ENCODE measurements at places on chromosomes 2 and 18. TPM values are rescaled to one million over a fixed set of nuclear protein-coding genes. Genes with fewer than 3 reads are reported as not detected.

- no peak for DNase-seq
These were observed 145.4 kb upstream of the SATB2 start for GRCh38 chr2:199602896-199603717.

GRCh38 chr2:42072349-42073118, 24.7 kb downstream of the PKDCC start:
- peak; percentile 82 for DNase-seq

DNA sequence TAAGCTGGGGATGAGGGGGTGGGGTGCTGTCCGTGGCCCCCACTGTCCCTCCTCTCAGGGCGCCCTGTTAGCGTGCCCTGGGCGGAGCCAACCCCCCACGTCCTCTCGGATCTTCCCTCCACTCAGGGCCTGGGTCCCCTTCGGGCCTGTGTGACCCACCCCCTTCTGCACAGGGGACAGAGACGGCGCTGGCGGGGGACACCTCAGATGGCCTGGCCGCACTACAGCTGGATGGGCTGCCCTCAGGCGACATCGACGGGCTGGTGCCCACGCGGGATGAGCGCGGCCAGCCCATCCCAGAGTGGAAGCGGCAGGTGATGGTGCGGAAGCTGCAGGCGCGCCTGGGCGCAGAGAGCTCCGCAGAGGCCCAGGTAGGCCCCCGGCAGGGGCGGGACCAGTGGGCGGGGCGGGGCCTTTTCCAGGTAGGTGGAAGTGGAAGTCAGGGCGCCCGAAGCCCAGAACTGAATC, 9.9 kb upstream of the KLHL30 start:
- no peak for DNase-seq

- no peak for DNase-seq
These were observed 1000.4 kb upstream of the ACVR2A start for GRCh38 chr2:146844226-146844990.

The CLIP4 gene
- 34.2 TPM for total RNA-seq

DNA sequence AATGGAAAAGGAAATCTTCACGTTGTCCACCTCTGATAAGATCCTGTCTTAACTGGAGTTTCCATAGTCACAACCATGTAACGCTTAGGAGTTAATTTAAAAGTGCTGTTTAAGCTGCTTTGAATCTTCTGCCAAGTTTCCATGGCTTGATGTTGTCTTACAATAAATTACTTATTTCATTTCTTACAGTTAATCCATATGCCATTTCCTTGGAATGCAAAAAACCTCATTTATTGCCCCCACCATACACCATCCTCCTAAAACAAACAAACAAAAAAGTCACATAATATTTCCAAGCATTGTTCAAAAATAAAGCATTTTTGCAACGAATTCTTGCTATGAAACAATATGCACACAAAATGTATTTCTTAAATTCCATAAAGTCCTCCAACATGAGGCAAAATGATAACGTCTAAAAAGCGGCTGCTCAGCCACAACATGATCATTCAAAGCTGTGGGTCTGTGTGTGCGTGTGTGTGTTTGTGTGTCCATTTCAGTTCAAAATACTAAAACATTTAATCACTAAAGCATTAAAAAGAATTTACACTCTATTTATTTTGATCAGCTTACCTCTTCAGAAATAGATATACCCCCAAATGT, 46.8 kb upstream of the PXDN start:
- DNase-seq: peak; percentile 64

GRCh38 chr2:157784169-157784822, 91.8 kb downstream of the ACVR1 start:
- DNase-seq: peak; percentile 85

- no peak for DNase-seq
These were observed 35.5 kb downstream of the DDX18 start for GRCh38 chr2:117850015-117850414.

DNA sequence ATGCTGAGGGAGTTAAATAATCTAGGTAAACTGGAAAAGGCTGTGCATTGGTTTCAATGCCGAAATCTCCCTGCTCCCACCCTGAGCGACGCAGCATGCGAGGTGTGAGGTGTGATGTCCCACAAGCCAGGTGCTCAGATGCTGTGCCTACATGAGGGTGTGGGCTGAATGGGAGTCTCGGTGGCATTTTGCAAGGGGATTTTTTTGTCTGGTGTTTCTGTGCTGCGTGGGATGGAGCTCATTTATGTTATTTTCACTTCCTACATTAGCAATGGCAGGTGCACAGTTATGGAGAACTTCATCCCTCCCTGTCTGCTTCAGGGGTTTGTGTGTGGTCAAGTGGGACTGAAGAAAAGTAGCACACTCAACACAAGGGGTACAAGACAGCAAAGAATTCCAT, 110.2 kb upstream of the CCDC68 start:
- DNase-seq: no peak

- DNase-seq: no peak
These were observed 896.4 kb downstream of the TDRD15 start for GRCh38 chr2:22020091-22020742.

The ASB18 gene
- total RNA-seq: 1.1 TPM

The SLC23A3 gene
- total RNA-seq: not detected

The TMEM17 gene
- 4.7 TPM for total RNA-seq

DNA sequence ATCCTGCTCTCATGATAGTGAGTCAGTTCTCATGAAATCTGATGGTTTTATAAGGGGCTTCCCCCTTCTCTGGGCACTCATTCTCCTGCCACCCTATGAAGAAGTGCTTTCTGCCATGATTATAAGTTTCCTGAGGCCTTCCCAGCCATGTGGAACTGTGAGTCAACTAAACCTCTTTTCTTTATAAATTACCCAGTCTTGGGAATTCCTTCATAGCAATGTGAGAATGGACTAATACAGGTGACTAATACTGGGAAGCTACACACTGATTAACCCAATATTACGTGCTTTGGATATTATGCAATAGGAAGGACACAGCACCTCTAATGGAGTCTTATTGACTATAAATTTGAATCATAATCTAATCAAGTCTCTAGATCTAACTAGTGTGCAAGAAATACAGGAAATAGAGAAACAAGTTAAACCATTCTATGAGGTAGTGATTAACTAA, 107.2 kb upstream of the ETAA1 start:
- DNase-seq: no peak

The SEMA4F gene
- total RNA-seq: 8.1 TPM

DNA sequence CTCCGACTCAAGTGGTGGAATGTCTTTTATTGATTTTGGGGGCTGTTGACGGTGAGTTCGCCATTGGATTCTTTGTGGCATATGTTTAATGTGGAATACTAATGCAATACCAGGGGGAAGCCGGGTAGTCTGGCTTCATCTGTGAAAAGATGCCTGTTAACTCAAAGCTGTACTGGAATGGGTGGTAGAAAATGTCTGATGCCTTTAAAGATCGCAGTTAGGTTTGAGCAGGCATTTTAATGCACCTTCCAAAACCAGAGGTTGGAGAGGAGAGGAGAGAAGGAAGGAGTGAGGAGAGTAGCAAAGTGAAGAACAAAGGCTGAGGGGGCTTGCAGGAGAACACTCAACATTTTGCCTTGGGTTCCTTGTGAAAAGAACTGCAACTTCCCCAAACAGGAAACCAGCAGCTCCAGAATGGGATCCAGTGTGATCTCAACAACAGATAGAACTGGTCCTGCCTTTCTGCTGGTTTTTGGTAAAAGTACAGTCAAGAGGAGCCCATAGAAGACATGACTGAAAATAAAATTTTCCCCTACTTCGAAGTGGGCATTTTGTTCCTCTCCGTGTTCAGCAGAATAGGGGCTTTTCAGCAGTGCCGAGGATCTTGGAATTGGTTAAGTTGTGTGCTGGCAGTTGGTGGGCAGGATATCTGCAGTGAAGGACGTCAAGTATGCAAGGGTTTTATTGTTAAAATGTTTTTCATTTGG, 1.5 kb downstream of the ZNF532 start:
- no peak for DNase-seq

The SPC25 gene
- 64.8 TPM for total RNA-seq

DNA sequence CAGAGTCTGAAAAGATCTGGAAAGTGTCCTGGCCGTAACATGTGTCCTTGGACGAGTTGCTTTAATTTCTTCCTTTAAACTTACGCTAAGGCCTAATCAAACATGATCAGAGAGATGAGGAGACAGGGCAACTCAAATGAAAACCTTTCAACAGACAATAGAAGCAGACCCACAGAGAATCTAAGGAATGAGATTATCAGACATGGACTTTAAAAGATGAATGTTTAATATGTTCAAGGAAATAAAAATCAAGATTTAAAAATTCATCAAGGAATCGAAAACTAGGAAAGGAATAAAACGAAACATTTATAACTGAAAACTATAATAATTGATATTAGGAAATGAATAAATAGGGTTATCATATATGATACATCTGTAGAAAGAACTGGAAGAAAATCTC, 55.1 kb downstream of the RAB31 start:
- DNase-seq: no peak

DNA sequence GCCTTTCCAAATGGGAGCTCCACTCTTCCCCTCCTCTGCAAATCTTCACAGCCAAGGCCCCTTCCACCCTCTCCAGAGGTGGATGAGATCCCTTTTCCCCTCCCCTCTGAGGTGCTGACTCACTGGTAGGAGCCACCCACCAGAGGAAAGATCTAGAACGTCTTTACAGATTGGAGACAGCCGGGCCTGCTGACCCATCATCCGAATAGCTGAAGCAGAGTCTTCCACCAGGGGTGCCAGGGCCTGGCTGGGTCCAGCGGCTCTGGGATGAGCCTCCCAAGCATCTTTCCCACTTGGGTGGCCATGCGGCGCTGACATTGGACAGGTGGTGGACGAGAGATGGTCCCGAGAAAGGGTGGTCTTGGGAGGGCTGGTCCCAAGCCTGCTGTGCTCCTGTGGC, 9.0 kb downstream of the ERFE start:
- no peak for DNase-seq

GRCh38 chr2:10345813-10346212, 43.1 kb downstream of the HPCAL1 start:
- no peak for DNase-seq
